ENCODE measurements at places on chromosomes 11 and 22. TPM values are rescaled to one million over a fixed set of nuclear protein-coding genes. Genes with fewer than 3 reads are reported as not detected.

GRCh38 chr11:113446938-113447337 lies 28.3 kb downstream of the DRD2 start:
- DNase-seq, result no peak
- no peak overlapping the region for H3K27ac ChIP-seq
- no peak overlapping the region for H3K4me3 ChIP-seq
- no peaks in the 10 kb centered on the region for H3K4me1 ChIP-seq

The NCR3LG1 gene
- total RNA-seq, result 5.8 TPM

DNA sequence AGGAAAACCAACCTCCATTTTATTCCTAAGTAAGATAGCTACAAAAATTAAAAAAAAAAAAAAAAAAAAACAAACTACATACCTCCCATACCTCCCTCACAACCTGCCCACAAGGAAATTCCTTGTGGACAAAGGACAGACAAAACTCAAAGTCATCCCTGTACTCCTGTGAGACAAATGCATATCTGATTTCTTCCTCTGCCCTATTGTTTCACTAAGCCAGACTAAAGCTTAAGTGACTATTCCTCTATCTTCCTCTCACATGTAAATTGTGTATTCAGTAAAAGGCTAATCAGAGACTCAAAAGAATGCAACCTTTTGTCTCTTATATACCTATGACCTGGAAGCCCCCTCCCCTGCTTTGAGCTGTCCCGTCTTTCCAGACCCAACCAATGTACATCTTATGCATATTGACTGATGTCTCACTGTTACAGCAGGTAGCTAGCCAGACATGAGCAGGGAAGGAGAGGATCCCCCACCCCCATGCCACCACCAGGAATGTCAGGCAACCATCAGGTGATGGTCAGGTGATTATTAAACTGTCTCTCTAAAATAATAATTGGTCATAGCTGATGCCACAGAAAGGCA lies 289.4 kb downstream of the SBF2 start:
- no peak for DNase-seq
- no peaks in the 10 kb centered on the region for H3K4me1 ChIP-seq
- H3K36me3 ChIP-seq, result no peaks in the 10 kb centered on the region
- H3K27me3 ChIP-seq, result no peaks in the 10 kb centered on the region

The TCN1 gene
- 3.0 TPM for total RNA-seq

- no peaks in the 10 kb centered on the region for H3K4me1 ChIP-seq
- H3K4me3 ChIP-seq, result no peak overlapping the region
- DNase-seq, result no peak
- no peaks in the 10 kb centered on the region for H3K36me3 ChIP-seq
Observed at GRCh38 chr11:1636291-1636950, 6.8 kb downstream of the KRTAP5-5 start.

GRCh38 chr11:110319501-110319900 lies 23.1 kb upstream of the RDX start:
- no peaks in the 10 kb centered on the region for H3K36me3 ChIP-seq
- H3K4me1 ChIP-seq, result no peaks in the 10 kb centered on the region
- H3K27me3 ChIP-seq, result no peaks in the 10 kb centered on the region
- no peak overlapping the region for H3K4me3 ChIP-seq
- H3K27ac ChIP-seq, result no peak overlapping the region
- DNase-seq, result no peak

The SUN2 gene
- total RNA-seq, result 75.5 TPM

DNA sequence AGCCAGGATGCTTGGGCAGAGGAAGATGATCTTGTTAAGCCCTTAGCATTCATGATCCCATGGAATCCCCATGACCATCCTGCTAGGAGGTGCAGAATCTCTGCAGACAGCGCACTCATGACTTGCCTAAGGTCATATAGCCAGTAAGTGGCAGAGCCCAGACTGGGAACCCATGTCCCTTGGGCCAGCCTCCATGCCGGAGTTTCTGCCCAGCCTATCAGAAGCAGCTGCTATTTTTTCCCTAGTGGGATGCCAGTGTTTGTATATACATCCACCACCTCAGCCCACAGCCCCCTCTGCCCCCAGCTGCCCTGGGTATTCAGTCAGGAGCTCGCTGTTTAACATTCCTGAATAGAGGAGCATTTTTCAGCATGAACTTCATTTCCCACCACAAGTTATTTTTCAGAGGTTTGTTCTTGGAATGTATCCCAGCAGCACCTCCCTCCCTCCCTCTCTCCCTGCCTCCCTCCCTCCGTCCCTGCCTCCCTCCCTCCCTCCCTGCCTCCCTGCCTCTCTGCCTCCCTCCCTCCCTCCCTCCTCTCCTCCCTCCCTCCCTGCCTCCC lies 34.4 kb upstream of the SUSD2 start:
- peaks cover 52% of the 10 kb centered on the region for H3K4me1 ChIP-seq
- peak; percentile 89 for DNase-seq
- no peaks in the 10 kb centered on the region for H3K27me3 ChIP-seq
- no peaks in the 10 kb centered on the region for H3K36me3 ChIP-seq

DNA sequence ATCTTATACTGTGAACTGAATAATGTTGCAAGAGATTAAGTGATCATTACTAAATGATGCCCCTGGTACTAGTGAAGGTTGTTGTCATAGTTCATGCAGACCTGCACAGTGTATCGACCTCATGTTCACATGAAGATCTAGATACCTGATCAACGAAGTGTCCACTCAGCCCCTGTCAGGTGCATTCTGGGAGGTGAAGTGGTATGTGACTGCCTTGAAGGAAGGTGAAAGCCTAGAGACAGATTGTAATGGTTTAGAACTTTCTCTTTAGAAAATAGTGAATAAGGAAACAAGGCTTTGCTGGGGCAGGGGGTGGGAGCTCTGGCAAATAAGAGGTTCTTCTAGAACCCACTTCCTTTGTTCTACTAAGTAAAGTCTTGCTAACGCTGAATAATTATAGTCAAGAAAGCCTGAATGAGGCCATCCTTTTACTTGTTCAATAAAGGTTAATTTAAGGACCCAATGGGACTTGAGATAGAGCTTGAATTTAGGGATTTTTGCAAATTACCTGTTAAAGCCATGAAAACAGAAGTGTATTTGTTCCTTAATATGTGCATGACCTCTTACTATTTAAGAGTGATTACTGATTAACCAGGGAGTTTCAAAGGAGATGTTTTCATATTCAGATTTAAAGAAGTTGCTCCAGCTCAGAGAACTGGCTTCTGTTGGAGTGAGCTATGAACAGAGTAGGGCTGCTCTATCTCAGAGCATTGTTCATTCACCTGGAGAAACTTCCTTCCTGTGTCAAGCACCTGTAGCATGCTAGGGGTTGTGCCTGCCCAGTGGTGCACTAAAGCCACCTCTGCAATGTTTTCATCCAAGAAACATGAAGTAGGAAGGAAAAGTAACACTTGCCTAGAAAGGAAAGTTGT lies 45.3 kb downstream of the C22orf31 start:
- no peak overlapping the region for H3K27ac ChIP-seq
- H3K4me1 ChIP-seq, result peaks cover 8% of the 10 kb centered on the region
- H3K36me3 ChIP-seq, result no peaks in the 10 kb centered on the region
- H3K27me3 ChIP-seq, result no peaks in the 10 kb centered on the region

DNA sequence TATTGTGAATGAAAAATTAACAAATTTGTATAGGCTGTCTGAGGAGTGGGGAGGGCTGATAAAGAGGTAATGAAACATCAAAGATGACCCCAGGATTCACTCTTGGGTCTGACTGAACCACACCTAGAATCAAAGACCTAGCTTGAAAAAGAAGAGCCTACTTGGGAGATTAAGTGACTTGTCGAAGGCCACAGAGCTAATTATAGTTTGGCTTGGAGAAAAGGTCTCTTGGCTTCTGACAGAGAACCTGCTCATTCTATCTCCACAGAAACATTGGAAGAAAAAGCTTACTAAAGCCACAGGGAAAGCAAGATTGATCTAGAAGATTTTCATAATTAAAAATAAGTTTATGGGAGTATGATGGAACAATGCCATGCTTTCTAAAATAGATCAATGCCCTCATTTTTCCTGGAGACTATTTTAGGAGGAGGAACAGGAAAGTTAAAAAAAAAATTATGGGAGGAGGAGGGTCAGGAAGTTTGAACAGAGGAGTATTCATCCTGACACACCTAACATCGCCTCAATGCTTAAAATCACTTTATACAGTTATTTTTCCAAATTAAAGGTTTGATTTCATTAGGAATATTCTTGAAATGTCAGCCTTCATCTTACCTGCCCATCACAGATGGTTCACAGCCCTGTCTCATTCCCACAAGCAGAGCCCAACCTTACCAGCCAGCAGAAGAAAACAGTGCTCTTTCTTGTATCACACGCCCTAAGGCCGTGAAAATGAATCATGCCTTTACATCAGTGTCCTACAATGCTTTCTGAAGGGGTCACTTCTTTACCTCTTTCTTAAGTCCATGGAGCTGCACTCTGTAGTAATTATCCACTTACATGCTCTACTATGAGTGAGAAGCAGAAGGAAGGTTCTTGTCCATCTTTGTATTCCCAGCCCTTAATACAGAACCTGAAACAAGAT lies 231.1 kb upstream of the MPPED2 start:
- H3K27me3 ChIP-seq, result no peaks in the 10 kb centered on the region
- no peak overlapping the region for H3K4me3 ChIP-seq
- no peaks in the 10 kb centered on the region for H3K36me3 ChIP-seq
- no peak overlapping the region for H3K27ac ChIP-seq

DNA sequence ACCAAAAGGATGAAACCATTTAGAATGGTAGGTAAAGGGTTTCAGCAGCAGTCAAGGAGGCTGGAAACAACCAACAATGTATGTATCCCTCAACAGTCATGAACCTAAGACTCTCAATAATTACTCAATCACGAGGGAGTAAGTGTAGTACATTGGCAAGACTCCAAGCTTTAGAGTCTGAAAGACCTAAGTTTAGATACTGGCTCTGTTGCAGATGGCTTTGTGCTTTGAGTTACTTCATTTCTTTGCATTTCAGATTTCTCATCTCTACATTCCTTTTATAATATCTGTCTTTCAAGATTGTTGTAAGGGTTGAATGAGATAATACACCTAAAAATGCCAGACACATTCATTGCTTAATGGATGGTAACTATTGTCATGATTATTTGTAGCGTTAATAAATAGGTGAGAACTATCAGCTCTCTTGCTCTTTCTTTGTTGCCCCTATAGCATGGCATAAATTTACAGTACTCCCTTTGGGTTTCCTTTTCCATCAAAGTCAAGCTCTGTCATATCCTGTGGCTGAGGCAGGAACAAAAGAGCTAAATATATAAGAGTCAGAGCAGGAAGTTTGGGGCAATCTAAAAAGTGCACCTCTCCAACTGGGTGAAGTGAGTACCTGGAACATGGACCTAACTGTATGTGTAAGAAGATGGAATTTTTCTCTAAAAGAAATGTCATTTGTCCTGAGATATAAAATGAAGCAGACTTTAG lies 228.2 kb upstream of the ZC3H12C start:
- no peak overlapping the region for H3K27ac ChIP-seq
- no peaks in the 10 kb centered on the region for H3K27me3 ChIP-seq
- no peaks in the 10 kb centered on the region for H3K4me1 ChIP-seq

DNA sequence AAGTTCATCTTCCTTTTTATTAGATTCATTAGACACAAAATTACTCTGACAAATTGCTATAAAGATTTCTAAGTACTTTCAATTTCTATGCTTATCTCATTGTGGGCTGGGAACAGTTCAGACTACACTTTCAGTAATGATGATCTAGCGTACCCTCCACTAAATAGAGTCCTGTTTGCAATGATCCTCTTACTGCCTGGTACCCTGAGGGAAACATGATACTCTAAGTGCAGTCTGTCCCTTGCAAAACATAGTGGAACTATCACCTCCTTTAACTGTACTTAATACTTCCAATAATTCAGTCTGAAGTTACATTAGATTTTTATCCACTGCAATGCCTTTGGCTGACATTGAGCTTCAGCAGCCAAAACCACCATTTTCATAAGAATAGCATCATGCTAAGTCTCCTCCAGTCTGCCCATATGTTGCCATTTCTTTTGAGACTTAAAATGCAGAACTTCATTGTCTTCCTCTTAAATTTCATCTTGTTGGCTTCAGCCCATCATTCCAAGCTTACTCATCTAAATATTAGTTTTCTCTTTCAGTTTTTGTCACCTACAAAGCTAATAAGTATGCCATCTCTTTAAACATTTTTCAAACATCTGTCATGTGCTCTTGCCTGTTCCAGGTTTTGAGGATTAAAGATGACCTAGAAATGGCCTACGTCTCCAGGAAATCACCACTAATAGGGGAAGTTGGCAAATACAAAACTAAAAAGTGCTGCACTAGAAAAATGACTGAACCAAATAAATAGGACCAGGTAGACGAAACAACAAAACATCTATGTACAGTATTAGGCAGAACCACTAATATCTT lies 55.5 kb downstream of the PAK1 start:
- H3K36me3 ChIP-seq, result no peaks in the 10 kb centered on the region
- H3K4me1 ChIP-seq, result no peaks in the 10 kb centered on the region
- no peak for DNase-seq
- H3K4me3 ChIP-seq, result no peak overlapping the region

DNA sequence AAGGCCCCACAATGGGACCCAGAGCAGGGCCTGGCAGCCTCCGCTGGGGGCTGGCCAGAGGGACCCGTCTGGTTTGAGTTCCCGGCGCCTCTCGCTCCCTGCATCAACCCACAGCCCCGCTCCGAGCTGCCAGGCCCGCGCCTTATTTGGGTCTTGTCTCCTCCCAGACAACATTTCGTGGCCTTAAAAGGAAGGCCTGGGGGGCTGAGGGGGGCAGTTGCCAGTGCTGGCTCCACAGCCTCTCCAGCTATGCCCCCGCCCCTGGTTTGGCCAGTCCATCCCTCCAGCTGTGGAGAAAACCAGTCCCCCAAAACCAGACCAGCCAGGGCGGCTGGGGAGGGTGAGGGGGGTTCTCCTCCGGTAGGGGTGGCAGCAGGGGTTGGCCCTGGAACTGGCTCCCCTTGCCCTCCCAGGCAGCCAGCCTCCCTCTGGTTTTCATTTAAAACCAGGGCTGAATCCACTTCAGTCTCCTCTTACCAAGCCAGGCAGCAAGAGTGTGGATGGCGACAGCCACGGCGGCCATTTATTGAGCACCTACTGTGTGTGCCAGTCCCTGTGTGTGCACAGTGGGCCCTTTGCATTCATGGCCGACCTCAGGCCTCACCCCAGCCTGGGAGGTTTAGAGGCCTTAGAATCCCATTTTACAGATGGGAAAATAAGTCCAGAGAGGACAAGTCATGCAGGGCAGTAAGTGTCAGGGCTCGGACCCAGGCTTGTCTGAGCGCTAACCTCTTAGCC lies 18.6 kb downstream of the EMID1 start:
- peak overlapping the region; percentile 66 for H3K27ac ChIP-seq
- peaks cover 46% of the 10 kb centered on the region for H3K4me1 ChIP-seq
- DNase-seq, result peak; percentile 96
- no peaks in the 10 kb centered on the region for H3K36me3 ChIP-seq
- H3K4me3 ChIP-seq, result no peak overlapping the region

DNA sequence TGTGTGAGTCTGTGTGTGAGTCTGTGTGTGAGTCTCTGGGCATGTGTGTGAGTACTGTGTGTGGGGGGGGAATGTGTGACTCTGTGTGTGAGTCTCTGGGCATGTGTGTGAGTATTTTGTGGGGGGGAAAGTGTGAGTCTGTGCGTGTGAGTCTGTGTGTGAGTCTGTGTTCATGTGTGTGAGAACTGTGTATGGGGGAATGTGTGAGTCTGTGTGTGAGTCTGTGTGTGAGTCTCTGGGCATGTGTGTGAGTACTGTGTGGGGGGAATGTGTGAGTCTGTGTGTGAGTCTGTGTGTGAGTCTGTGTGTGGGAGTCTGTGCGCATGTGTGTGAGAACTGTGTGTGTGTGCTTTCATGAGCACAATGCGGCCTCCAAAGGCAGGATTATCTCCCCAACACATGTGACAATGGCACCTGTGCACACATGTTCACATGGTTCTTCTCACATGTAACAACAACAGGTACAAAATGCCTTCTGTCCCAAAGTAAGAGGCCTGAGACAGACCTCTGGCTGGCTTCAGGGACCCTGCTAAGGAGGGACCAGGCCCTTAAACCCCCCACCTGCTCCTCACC lies 1.6 kb downstream of the CD5 start:
- H3K4me3 ChIP-seq, result no peak overlapping the region
- H3K4me1 ChIP-seq, result no peaks in the 10 kb centered on the region
- H3K27me3 ChIP-seq, result no peaks in the 10 kb centered on the region

The OR8D1 gene
- total RNA-seq, result not detected
